ENCODE measurements at places on chromosomes 13 and 19.
A peak's percentile ranks its signal among the peaks of the same experiment; 100 is the strongest.

- DNase-seq = no peak
These were observed 73.8 kb upstream of the FAM216B start for GRCh38 chr13:42707586-42707985.

DNA sequence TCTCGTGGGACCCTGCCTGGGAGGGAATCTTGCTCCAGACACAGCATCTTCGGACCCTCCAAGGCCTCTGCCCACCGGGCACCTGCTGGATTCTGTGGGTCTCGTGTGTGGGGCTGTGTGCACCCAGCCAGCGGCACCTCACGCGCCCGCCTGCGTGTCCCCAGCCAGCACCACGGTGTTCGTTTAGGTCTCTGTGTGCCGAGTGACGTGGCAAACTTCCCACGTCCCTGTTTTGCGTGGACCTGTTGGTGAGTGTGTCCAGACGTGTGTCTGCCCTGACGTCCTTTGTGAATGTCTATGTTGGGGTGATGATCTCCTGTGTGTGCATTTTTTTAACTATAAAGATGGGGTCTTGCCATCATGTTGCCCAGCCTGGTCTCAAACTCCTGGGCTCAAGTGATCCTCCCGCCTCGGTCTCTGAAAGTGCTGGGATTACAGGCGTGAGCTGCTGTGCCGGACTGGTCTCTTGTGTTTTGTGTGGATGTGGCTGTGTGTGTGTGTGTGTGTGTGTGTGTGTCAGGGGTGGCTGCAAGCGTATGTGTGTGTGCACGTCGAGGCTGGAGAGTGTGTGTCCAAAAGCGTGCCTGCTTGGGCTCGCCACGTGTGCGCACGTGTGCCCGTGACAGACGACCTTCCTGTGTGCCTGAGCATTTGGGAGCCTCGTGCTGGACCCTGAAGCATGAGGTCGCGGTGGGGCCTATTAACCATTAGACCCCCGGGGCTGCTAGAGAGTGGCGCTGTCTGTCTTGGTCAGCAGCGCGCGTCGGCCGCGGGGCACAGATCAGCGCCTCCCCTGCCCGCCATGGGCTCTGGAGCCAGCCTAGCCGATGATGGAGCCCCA lies 15.7 kb downstream of the ARID3A start:
- no peak for DNase-seq

DNA sequence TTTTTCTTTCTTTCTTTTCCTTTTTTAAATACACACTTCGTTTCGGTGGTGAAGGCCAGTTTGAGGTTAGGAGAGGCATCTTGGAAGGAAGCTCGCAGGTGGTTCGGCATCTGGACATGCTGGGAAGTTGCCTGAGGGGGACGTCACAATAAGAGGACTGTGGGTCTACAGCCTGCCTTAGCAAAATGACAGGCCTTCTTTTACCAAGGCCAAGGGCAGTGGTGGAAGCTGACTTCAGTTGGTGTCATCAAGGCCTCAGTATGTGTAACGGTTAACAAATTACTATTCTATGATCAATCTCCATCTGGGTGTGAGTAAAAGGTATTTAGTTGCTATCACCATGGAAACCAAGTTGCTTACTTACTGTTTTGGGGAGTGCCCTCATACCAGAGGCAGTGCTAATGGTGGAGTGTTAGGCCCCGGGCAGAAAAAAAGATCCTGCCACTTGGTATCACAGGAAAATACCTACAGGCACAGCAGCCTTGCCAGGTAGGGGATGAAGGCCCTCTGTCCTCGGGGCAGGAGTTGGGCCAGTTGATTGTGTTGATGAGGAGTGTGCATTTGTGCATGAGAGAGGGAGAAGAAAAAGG lies 10.3 kb downstream of the ACTN4 start:
- DNase-seq = no peak

DNA sequence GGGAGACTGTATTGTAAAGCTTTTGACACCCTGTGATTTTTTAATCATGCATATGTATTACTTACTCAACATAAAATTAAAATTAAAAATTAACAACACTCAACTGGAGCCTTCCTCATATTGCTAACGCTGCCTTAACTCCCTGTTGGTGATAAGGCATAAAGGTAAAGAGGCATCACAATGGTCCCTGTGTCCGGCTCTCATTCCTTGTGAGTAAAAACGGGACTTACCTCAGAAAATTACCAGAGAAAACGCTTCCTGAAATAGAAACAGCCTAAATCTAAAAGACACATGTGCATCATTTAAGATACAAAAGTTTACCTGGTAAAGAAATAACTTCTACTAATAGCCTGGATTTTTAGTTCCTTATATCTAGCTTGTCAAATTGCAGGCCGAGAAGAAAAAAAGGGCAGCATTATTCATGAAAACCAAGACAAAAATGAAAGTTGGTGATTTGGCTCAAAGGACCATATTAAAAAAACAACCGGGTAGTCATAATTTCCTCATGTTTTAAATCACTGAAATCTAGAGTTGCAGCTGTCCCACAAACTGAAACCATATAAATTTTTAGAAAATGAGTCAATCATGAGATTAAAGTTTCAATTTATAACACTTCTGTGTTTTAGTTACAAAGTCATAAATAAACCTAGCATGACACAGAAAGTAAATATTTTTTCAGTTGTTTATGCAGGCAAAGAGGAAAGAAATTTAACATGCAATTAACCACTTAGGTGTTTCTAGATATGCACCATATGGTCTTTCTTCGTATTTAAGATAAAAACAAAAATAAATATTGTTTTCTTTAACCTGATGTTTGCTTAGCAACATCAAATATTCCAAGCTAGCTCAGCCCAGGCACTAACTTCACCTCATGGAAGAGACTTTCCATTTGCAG lies 94.7 kb downstream of the MIPEP start:
- DNase-seq = no peak

DNA sequence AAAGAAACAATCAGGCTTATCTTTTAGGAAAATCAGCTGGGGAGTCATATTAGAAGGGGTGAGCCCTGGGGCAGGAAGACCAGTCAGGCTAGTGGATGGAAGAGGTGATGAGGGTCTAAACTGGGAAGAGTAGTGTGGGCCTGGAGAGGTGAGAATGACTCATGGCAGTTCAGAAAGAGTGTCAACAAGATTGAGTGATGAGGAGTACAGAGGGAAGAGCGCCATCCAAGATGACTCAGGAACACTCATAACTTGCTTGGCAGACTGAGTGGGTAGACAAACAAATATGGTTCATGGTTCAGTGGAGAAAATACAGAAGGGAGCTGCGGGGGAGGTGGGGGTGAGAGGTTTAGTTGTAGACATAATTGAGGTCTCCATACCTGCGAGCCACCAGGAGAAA lies 17.3 kb upstream of the CLDN10 start:
- no peak for DNase-seq

DNA sequence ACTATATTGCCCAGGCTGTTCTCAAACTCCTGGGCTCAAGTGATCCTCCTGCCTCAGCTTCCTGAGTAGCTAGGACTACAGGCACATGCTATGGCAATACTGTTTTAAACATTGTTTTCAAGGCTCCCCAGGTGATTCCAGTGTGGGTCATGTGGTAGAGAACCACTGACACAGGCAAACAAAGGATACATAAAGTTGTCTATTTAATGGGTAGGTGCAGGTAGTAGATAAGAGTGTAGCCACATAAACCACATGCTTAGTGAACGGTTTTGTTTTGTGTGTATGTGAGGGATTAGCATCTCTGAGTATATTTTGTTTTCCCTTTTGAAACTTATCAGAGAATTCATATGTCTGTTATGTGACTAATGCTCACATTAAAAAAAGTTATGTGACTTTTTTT lies 36.7 kb downstream of the USPL1 start:
- no peak for DNase-seq

DNA sequence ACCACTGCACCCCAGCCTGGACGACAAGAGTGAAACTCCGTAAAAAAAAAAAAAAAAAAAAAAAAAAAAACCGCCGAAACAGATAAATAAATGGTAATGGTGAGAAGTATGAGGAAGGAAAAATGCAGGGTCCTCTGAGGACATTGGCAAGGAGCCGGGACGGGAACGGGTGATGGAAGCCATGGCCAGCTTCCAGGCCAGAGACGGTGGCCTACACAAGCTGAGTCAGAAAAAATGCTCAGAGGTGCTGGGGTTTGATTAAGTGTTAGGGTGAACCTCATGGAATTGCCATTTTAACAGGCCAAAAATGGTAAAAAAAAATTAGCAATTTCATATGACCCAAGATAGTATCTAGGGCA lies 866 bp upstream of the ZSWIM4 start:
- peak; percentile 30 for DNase-seq

DNA sequence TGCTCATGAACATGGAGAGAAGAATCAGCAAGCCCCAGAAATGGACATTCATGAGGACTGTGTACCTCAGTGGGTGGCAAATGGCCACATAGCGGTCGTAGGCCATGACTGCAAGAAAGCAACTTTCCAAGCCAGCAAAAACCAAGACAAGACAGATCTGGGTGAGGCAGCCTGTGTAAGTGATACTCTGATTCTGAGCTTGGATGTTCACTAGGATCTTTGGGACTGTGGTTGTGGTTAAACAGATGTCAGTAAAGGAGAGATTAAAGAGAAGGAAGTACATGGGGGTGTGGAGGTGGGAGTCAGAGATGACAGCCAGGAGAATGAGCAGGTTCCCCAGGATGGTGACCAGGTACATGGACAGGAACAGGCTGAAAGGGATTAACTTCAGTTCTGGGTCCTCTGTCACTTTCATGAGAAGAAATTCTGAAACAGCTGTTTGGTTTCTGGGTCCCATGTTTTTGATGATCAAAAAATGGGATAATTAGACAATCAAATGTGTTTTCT lies at the start of gene OR7G1:
Gene OR7G1, minus strand, starts transcription at position 457 of the 507 bp plus-strand sequence. Its CDS starts 0 bp downstream, at position 457.
- no peak for DNase-seq

DNA sequence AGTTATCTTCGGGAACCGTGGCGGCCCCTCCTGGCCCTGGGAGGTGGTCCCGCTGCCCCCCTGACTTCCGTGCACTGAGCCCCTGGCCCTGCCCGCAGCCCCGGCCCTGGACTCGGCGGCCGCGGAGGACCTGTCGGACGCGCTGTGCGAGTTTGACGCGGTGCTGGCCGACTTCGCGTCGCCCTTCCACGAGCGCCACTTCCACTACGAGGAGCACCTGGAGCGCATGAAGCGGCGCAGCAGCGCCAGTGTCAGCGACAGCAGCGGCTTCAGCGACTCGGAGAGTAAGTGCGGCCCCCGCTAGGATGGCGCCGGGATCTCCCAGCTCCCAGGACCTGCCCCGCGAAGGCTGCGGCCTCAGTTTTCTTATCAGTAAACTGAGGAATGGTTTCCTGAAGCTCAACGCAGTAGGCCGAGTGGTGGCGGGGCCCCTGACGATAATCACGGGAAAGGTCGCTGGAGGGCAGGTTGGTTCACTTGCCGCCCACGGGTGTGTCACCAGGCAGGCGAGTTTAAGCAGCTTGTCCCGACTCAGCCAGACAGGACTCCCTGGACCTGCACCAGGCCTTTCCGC lies 924 bp downstream of the RGCC start:
- DNase-seq = no peak

DNA sequence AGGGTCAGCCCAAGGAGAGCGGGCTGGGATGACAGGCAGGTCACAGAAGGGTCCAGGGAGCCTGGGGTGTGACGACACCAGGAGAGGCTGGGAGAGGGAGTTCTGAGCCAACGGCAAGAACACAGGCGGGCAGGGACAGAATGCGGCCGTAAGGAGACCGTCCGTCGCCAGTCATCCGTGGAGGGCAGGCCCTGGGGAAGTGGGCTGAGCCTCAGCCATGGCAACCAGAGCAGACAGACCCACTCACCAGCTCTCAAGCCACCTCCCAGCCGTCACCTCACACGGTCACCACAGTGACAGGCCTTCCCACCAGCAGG lies 3.7 kb upstream of the TMEM86B start:
- no peak for DNase-seq

DNA sequence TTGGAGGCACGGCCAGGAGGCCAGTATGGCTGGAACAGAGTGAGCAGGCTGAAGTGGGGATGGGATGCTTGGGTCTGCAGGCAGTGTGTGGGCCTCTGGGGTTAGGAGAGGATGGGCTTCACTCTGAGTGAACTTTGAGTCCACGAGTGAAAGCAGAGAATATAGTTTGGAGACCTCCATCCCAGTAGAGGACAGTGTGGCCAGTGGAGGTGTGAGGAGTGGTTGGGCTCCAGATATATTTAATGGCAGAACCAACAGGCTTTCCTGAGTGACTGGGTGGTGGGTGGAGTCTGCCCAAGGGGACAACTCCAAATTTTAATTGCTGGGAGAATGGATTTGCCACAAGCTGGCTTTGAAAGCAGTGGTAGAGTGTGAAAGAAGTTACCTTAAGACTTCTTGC lies 27.3 kb downstream of the GATAD2A start:
- DNase-seq = no peak

- no peak for DNase-seq
These were observed 558 bp upstream of the PPAN start for GRCh38 chr19:10105509-10106099.

GRCh38 chr13:51419001-51419636 lies 33.7 kb downstream of the INTS6 start:
- DNase-seq = no peak

DNA sequence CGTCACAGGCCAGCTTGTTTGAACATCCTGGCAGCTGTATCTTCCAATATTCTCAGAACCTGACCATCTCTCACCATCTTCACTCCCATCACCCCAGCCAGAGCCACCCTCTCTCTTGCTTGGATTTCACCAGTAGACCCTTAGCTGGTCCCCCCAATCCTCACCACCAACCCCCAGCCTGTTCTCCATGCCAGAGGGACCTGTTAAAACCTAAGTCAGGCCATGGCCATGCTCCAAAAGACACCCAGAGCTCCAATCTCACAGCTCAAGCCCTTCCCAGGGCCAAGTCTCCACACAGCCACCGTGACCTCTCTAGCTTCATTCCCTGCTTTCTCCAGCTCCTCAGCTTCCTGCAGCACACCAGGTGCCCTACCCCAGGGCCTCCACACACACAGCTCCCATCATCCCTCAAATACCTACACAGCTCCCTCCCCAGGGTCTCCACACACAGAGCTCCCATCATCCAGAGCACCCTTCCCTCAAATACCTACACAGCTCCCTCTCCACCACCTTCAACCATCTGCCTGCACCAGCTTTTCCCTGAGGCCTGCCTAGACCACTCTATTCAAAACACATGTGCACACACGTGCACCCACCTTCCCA lies 13.8 kb downstream of the EPS8L1 start:
- no peak for DNase-seq
